ENCODE measurements at places on chromosomes 3 and 15.

DNA sequence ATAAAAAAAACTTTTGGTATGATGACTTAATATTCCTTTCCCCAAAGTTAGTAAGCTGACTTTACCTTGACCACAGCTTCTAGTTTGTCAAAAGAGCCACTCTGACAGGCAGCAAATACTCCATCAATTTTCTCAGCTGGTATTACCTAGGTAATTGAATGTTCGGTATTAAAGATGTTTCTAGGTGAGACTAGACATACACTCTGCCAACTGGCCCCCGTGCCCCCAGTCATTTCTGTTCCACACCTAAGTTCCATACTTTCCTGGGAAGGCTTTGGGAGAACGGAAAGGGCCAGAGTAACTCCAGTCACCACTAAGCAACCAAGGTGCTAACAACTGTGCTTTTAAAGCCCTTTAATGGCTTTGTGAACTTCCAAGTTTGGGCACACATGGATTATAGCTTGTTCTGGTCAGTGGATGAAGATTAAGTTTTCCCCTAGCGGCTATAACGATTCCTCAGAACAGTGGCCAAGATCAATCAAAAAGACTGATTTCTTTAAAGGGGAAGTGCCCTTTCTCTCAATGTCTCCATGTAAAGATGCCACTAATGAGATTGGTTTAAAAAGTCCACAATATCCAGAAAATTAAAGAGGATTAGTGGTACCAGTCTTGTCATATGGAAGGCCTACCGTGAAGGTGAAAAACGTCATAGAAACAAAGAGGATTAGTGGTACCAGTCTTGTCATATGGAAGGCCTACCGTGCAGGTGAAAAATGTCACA is 7.0 kb downstream of the EIF4A2 start:
- peak; percentile 75 for DNase-seq

GRCh38 chr3:10553591-10554235 is 48.3 kb upstream of the ATP2B2 start:
- DNase-seq: no peak

- DNase-seq: no peak
These were observed 747 bp downstream of the PLD1 start for GRCh38 chr3:171809611-171809860.

- no peak for DNase-seq
These were observed 111.6 kb downstream of the AQP9 start for GRCh38 chr15:58249646-58250312.

- DNase-seq: peak; percentile 92
These were observed 257.2 kb upstream of the NECTIN3 start for GRCh38 chr3:110814170-110815007.

DNA sequence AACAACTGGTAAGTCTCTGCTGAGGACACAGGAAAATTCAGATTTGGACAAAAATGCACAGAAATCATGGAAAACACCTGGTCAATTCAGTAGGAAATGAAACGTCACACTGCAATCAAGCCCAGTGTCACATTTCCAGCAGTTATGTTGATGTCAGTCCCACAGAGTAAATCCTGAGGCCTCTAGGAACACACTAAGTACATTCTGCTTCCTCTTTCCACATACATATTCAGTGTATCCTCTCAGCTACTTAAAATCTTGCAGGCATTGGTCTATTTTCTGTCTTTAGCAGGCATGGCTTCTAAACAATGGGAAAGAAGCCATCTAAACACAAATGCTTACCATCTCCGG is 207.8 kb downstream of the PLCL2 start:
- DNase-seq: no peak

DNA sequence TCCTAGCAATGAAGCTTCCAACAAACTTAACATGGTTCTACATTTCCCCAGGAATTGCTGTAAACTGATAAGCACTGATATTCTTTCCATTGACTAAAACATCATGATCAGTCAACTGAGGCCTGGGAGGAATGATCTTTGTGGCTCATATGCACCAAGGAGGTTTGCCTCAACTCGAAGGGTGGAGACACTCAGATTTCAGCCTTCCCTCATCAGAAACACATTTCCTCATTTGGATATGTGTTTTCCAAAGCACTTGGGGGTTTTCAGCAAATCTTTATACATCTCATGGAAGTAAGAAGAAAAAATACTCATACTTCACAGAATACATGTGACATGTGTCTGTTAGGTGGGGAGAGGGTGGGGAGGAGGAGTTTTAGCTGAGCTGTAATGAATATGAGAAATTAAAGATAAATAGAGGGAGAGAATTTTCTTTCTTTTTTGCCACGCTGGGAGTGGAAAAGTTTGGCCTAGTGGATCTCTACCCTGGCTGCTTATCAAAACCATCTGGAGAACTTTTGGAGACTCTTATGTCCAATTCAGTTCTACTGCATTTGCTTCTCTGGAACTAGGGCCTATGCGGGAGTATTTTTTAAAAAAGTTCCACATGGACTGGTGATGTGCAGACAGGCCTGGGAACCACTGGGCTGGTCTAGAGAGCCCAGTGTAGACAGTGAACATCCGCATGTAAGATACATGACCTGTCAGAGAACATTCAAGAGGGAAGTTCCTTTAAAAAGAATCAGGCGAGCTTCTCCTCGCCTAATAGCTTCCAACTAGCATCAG is 301.0 kb upstream of the ICE2 start:
- no peak for DNase-seq

DNA sequence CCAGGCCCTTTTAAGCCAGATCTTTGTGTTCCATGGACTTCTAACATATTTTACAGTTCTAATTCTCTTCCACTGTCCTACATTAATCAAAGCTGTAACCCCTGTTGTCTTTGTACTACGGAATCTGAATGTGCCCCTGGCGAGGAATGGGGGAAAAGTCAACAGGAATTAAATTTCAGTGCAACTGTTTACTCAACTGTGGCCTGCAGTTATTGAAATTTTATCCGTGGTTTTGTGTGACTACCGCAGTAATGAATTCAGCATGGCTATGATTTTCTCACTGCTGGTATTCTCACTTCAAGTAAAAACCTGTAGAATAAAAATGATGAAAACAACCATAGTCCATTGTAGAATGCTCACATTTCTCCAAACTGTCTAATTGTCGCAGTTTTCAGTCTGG is 388.0 kb downstream of the FOXP1 start:
- peak; percentile 72 for DNase-seq

GRCh38 chr3:194306771-194307640 is 44.1 kb downstream of the CPN2 start:
- DNase-seq: no peak

DNA sequence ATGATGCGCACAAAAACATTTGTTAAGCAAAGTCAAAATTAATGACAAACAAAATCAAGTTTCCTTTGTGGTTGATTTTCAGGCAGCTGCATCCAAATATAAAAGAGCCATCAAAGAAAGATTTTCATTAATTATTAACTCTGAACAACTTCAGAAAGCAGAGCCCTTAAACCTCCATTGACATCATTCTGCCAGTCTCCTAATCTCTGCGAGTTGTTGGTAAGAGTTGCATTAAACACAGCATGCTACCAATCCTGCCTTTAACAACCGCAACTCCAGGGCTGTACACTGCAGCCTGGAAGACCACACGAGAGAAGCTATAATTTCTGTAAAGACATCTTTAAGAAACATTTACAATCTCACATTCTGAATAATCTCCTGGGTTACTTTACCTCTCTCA is 204.6 kb downstream of the NR2F2 start:
- no peak for DNase-seq

DNA sequence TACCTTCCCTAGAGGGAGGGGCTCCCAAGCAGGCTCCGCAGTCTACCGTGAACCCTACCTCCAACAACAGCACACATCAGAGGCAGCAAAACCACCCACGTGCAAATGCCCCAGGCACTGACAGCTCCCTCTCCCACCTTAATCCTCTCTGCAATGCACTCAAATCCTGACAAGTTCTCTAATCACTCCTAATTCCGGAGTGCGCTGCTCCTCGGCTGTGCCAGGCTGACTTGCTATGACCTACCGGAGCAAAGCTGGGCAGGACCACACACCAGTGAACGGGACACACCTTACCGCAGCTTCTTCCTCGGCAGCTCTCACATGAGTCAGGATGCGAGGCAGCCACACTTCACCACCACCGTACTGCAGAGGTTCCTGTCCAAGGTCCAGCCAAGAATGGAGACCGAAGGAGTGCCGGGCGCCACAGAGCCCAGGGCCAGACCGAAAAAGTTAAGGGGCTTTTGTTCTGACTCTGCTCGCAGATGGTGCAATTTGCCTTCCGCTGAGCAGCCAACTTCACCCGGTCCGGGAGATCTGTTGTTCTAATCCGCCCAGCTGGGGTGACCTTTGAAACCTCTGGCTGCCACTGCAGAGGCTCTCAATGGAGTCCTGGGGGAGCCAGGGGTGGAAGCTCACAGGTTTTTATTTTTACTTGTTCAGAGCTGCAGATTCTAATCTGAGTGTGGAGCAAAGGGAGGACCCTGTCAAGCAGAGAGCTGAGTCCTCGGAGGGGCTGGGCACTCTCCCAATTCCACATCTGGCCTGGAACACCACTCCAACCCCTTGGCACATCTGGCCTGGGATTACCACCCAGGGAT is 84.4 kb downstream of the MYLK start:
- peak; percentile 40 for DNase-seq

GRCh38 chr3:112649478-112649735 is 8.5 kb upstream of the CCDC80 start:
- peak; percentile 89 for DNase-seq

DNA sequence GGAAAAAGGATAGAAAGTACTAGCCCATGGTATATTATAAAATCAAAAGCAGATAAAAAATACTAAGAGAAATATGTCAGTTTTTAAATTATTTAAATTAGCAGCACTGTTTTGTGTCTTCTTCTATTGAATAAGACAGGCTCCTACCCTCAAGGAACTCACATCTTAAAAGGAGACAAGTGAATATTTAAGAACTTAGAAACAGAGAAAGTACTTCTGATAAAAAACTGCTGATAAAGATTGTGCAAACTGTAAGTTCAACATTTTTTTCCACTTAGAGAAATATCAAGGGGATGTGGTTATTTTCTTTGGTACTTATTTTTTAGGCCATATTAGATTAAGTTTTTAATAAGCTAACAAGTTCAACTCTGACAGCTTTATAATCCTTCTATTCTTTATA is 3.0 kb upstream of the ANKRD28 start:
- no peak for DNase-seq

DNA sequence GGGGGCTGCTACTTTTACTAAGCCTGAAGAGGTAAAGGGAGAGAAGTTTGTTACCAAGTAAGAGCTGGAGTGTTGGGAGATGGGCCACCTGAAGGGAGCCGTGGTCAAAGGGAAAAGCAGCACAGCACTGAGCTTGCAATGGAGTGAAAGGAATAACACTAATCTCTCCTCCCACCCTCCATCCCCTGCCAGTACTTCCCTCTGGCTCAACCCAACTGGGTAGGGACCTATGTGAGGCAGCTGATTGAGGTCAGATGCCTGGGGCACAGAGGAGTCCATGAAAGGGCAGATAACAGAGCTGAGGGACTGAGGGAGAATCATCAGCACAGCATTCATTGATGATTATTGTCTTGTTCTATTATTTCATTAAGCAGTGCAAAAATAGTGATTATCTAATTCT is 212.4 kb upstream of the TBC1D5 start:
- no peak for DNase-seq

DNA sequence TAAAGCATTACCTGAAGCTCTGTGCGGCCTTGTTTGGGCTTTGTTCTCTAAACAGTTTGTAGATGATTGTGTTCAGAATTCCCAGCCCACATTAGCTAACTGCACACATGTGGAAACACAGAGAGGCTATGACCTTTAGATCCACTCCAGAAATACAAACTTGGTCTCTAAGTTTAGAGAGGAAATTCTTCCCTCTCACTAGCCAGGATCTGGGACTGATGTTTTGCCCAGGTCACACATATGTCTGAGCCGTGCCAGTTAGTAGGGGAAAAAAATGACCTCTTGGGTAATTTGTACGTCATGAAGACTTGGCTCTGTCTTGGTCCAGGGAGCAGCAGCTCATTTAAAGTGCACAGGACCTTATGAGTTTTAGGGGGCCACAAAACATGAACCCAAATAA is 223.1 kb downstream of the RBMS3 start:
- DNase-seq: no peak

- DNase-seq: no peak
These were observed 63.6 kb upstream of the THBS1 start for GRCh38 chr15:39517122-39517855.

- no peak for DNase-seq
These were observed 468.8 kb upstream of the GRM7 start for GRCh38 chr3:6392123-6392522.

- DNase-seq: peak; percentile 95
These were observed 57.1 kb upstream of the POU1F1 start for GRCh38 chr3:87333393-87333892.

GRCh38 chr15:100873029-100873677 is 6.5 kb upstream of the ALDH1A3 start:
- DNase-seq: peak; percentile 76

All from EL (cell line).